Activated T-helper 1 cell treated with anti-CD3 and anti-CD28 coated beads, Interleukin-2, amount 50 U/mL, for 16 hours (primary cell): ENCODE measurements at places on chromosomes 7 and 10.

DNA sequence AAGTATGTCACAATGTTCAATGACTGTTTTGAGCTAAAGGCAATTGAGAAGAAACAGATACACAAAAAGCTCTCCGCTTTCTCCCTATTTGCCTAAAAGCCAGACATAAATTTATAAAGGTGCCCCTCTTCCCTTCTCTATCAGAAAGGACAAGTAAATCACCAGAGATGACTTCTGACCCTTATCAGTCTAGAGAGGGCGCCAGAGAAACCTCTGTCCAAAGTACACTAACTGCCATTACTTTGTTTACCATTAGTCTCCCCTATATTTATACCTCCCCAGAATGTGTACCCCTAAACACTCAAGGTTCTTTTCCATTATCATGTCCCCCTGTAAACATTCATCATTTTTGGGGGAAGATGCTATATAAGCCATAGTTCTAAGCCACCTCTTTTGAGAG is 49.3 kb downstream of the TPK1 start:
- no peak for DNase-seq

GRCh38 chr7:1020849-1021251 is 23.5 kb upstream of the GPR146 start:
- DNase-seq: no peak

- DNase-seq: no peak
Observed at GRCh38 chr10:125259651-125260050, 99.3 kb upstream of the CTBP2 start.

- no peak for DNase-seq
Observed at GRCh38 chr7:51255036-51255435, 61.6 kb downstream of the COBL start.

- no peak for DNase-seq
Observed at GRCh38 chr7:159140170-159140910, 4.3 kb downstream of the VIPR2 start.
